ENCODE measurements at places on chromosomes 4 and X.

- DNase-seq, result no peak
Observed at GRCh38 chr4:182010876-182011275, 232.3 kb upstream of the TENM3 start.

GRCh38 chrX:73851014-73852009 lies 288.3 kb downstream of the CHIC1 start:
- DNase-seq, result peak; percentile 71

- no peak for DNase-seq
Observed at GRCh38 chr4:47031751-47032404, 511 bp downstream of the GABRB1 start.

- no peak for DNase-seq
Observed at GRCh38 chr4:142615324-142615665, 230.8 kb downstream of the INPP4B start.

- DNase-seq, result no peak
Observed at GRCh38 chrX:63394872-63395271, 43.7 kb upstream of the SPIN4 start.

GRCh38 chr4:152430507-152430906 lies 105.4 kb downstream of the FBXW7 start:
- no peak for DNase-seq

DNA sequence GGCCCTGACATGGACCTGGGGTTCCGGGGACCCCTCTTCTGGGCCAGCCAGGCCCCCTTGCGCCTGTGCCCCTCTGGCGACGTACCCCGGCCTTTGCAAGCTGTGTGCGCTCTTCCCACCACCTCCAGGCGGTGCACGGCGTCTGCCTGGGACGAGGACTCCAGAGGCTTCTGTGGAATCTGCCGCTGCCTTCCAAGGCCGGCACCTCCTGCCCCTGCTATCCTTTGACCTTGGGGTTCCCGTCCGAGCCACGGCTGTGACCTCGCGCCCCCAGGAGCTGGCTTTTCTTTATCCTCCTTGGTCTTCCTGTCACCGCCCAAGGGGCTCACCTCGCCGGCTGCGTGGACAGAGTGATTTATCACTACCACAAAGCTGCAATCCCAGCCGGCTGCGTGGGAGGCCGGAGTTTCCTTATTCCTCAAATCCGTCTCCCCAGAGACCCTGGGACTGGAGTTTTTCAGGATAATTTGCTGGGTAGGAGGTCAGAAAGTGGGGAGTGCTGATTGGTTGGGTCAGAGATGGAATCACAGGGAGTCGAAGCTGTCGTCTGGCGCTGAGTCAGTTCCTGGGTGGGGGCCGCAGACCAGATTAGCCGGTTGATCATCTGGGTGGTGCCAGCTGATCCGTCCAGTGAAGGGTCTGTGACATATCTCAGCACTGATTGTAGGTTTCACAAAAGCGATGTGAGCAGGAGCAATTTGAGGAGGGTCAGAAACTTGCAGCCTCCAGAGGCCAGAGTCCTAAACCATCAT lies 19.8 kb upstream of the PLCXD1 start:
- no peak for DNase-seq

- no peak for DNase-seq
Observed at GRCh38 chr4:74449571-74450297, 4.8 kb downstream of the AREG start.

- DNase-seq, result no peak
Observed at GRCh38 chr4:25658357-25658771, 2.7 kb downstream of the SLC34A2 start.

- no peak for DNase-seq
Observed at GRCh38 chrX:71160475-71160874, 15.8 kb downstream of the NLGN3 start.

GRCh38 chrX:37817579-37817978 lies 29.8 kb downstream of the DYNLT3 start:
- no peak for DNase-seq

DNA sequence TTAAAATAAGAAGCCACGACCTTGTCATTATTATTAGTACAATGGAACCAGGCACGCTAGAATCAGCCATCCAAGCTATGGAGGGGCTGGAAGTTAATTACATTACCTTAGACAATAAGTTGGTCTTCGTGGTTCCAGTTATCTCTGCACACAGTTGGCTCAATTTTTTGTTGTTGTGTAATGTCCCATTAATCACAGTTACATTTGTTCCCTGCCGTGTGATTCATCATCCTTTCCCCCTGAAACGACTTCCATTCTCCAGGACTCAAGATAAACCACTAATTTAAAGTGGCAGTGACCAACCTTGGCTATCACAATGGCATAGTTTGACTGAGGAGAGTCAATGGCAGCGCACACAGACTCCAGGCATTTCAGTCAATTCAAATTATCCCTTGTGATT lies 905.0 kb downstream of the RAB28 start:
- no peak for DNase-seq

- no peak for DNase-seq
Observed at GRCh38 chr4:139454111-139455045, at the start of gene RAB33B. TSS of gene RAB33B (plus strand) at chr4:139454121. CDS start at chr4:139454196, 75 bp downstream.

DNA sequence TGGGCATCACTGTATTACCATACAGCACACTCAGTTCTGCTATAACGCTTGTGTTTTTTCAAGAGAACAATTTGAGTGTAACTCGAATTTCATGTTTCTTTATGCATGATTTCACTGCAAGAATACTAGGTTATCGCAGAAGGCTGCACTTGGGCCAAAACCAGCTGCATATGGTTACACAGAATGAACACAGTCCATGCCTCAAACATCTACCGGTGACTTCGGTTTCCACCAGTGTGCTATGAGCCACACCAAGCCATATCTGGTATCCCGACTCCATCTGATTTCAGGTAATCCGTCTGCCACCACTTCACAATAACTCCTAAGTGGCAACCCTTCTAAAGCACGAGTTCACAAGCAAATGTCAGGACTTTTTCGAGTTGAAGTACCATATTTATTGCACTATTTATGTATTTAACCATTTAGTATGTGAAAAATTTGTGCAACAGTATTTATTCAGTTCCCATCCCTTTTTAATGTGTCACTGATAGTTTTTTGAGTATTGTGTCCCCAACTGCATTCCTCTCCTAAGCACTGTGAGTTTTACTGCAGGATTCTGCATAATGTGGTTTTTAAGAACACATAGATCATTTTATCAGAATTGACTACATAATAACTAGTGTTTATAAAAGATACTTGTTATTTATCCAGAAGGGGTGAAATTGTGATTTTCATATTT lies 111.8 kb downstream of the APBB2 start:
- DNase-seq, result no peak

DNA sequence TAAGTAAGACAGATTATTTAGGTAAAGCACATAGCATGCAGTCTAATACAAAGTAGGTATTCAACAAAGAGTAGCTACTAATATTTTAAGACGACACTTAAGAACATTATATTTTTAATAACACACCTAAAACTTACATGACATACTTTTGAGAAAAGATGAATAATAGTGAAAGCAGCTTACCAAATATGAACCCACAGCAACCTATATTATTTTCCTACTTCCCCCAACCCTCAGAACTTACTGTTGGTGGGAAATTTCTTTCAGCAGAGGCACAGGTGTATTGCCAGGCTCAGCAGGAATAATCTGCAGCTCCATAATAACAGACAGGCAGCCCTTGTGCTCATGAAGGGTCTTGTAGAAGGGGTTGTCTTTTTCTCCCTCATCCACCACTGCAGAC lies 498.9 kb downstream of the GLUD2 start:
- DNase-seq, result no peak

- no peak for DNase-seq
Observed at GRCh38 chrX:69430785-69431184, 73.3 kb upstream of the NALF2 start.

DNA sequence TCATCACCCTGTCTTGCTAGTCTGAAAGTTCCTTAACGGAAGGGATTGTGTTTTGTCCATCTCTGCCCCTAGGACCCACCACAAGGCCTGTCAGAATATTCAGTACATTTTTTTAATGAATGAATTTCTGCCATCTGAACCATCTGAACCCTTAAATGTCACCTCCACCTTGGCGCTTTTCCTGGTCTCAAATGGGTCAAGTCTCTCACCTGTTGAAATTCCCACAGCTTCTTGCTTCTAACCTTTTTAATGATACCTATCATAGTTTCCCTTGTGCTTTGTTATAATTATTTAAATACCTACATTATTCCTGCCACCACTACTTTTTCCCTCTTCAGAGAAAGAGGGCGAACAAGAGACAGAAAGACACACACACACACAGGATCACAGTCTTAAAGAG lies 48.0 kb downstream of the SHROOM4 start:
- no peak for DNase-seq

- DNase-seq, result no peak
Observed at GRCh38 chr4:2266181-2266580, 4.3 kb upstream of the MXD4 start.

DNA sequence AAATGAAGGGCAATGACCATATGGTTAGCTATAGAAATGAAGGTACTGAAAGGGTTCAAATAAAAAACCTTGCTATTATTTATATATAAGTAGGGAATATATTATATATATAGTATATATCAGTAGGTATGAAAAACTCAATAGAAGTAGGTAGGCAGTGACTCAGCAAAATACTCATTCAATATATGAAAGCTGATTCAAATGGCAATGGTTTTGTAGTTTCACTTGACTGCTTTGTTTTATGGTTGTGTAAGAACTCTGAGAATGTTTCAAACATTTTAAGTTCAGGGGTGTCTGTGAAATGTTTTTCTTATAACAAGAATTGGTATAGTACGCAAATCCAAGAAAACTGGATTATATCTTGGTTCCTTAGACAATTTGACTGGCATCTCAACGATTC lies 4.1 kb downstream of the ZNF280C start:
- no peak for DNase-seq

DNA sequence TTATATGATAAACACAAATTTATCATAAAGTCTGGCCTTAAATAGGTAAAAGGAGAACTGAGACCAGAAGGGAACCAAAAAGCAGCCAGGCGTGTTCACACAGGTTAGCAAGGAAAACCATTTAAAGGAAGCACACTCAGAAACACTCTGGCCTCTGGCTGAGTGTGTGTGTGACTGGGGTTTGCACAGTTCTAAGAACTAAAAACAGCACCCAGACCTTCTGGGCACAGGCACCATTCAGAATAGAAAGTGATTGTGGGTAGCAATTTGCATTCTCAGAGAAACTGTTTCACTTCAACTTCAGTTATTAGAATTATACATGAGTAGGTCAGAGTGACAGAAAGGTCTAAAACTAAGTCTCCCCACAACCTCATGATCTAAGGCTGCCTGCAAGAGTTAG lies 10.0 kb downstream of the GPR82 start:
- DNase-seq, result no peak

GRCh38 chrX:133604801-133605200 lies 189.5 kb upstream of the GPC4 start:
- DNase-seq, result no peak

DNA sequence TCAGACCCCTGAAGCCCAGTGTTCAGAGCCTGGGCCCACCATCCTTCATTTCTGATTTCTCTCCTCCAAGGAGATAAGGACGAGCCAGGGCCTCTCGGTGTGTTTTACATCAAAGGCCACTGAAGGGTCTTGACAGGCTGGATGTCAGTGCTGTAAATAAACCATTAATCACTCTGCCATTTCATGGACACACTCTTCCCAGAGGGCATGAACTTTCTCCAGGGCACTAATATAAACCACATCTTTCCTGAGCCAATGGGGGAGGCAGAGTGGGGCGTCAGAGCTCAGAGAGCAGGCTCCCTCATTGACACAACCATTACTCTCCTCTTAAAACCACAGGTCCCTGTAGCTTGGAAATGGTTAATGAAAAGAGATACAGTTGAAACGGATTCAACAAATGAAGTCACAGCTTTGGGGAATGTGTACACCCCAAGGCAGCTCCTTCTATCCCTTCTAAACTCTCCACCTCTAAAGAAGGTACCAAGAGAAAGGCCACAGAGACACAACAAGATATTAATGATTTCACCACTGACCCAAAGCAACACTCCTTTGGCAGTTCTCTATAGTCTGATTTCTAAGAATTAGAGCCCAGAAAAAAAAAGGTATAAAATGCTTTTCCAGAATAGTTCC lies 200.6 kb downstream of the CHIC2 start:
- no peak for DNase-seq

DNA sequence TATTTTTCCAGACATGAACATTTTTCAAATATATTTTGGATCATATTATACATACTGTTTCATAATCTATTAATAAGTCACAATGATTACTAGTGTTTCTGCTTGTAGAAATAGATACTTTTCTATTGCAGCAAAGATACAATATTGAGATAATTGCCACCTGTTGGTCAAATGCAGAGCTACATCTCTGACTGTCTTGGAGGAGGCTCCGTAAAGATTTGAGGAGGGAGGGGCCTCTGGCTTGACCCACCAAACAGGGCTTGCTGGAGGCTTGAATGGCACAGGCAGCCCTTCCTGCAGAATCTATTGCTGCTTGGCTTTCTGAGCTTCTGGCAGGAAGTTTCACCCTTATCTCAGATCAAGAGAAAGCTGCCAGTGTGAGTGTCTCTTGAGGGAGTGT lies 99.3 kb upstream of the ARMCX2 start:
- DNase-seq, result no peak

- DNase-seq, result no peak
Observed at GRCh38 chrX:47226071-47226470, 6.7 kb upstream of the USP11 start.

GRCh38 chr4:82367438-82368097 lies 6.2 kb downstream of the HNRNPD start:
- DNase-seq, result no peak

DNA sequence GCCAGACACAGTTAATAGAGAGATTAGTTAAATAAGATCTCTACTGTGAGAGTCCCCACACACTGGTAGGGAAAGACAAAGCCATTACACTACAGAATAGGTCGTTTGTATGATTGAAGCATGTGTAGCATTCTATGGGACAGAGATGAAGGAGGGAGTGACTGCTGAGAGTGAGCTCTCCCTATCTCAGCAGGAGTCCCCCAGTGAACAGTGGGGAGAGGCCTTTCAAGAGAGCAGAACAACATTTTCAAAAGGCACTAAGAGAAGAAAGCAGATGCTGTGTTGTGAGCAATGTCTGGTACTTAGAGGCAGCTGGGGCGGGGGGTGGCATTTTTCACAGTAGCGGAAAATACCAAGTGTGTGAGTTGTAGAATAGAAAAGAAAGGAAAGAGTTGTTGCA lies 413.6 kb downstream of the AFF2 start:
- DNase-seq, result no peak

DNA sequence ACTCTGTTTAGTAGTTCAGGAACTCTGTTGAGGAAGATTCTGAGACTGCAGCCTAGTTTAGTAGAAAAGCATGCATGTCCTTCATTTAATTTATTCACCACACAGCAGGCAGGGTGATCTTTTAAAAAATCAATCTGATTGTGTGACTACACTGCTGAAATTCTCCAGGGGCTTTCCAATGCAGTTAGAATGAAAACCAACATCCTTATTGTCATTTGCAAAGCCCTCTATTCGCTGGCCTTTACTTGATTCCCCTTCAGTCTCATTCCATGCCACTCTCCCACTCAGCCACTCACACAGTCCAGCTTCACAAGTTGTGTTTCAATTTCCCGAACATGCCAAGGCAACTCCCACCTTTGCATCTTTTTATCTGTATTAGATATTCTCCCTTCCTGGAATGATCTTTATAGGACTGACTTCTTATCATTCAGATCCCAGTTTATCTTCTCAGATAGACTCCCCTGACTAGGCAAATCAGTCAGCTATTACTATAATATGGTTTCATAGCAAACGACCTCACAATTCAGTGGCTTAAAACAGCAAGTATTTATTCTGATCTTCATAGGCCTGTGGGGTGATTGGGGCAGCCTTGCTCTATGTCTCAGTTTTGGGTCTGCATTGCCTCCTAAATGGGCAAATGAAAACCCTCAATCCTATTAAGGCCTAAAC lies 21.3 kb upstream of the FTHL17 start:
- no peak for DNase-seq
